ENCODE measurements at places on chromosomes 1 and 21.

GRCh38 chr1:179925922-179926849 lies 28.4 kb upstream of the CEP350 start:
- no peak for DNase-seq

GRCh38 chr1:241356187-241356518 lies 852 bp downstream of the RGS7 start:
- no peak for DNase-seq

DNA sequence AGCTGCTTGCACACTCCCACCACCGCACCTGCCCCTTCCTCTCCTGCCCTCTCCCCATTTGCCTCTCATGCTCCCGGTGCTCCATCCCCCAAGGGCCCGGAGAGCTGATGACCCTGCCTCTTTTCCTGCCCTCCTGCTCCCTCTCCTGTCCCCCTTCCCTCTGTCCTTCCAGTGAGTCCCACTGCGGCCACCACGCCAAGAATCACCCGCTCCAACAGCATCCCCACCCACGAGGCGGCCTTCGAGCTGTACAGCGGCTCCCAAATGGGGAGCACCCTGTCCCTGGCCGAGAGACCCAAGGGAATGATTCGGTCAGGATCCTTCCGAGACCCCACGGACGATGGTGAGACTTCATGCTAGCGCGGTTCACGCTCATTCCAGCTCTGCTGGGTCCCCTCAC lies 40.7 kb upstream of the IPO9 start:
- DNase-seq, result no peak

GRCh38 chr1:92948071-92948470 lies 13.2 kb downstream of the DIPK1A start:
- DNase-seq, result no peak

DNA sequence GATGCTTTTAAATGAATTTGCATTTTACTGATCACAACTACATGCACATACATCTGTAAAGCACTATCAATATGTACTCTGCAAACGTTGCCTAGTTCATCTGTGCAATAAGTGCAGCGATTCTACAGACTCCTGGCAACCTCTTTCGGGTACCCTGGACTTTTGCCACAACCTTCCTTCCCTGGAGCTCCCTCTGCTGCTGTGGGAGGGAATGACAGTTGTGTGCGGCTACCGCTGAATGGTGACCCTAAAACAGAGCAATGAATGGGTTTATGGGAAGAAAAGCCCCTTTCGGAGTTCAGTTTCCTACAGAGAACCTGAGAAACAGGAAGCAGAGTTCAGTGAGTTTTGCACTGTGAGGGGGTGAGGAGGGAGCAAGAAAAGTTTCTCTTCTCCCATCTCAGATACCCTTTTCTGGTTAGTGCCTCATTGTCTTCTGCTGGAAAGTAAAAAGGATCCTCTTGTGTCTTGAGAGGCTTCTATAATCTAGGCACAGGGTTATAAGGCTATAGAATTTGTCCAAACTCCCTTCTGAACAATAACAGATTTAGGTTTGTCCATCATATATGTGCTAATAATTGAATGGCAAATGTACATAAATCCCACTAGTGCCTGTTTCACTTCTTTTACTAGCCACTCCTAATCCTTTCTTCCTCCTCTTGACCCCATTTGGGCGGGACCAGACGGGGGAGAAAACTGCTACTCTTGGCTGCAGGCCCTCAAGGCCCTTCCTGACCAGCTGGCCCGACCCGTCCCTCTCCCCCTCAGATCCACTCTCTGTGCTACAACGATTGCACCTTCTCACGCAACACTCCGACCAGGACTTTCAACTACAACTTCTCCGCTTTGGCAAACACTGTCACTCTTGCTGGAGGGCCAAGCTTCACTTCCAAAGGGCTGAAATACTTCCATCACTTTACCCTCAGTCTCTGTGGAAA lies 19.8 kb upstream of the SARS1 start:
- no peak for DNase-seq

- no peak for DNase-seq
Observed at GRCh38 chr1:100736746-100737145, 17.2 kb downstream of the VCAM1 start.

- no peak for DNase-seq
Observed at GRCh38 chr1:182299728-182300616, 91.6 kb downstream of the GLUL start.

- peak; percentile 75 for DNase-seq
Observed at GRCh38 chr1:17233675-17234320, 15.1 kb upstream of the PADI3 start.

DNA sequence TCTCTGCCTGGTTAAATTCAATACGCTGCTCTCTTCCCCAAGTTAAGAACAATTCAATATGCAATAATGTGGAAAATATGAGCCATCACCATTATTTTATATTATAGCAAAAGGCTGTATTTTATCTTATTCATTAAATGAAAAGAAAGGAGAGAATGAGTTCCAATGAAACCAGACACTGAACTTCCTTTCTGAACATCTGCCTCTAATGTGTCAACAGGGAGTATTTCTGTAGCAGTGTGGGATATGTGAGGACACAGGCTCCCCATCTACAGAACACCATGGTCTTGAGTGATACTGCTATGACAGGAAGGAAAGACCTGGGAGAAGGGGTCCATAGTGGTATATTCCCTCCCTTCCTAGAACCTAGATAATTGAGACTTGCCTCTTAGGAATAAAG lies 46.3 kb downstream of the CASQ2 start:
- no peak for DNase-seq

DNA sequence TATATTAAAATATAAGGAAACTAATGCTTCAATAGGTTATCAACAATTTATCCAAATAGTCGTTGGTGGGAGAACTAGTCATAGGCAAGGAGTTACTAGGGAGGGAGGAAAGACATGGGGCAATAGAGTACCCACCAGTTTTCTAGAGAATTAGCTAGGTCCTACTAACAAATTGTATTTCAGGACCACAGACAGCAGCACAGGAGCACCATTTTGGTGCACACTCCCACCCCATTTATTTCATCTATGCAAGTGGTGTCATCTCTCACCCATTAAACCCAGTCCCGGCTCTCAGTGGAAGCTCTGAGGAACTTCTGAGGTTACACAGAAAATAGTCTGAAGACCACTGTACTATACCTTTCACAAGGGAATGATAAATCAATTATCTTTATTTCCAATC lies 89.0 kb upstream of the BCAR3 start:
- no peak for DNase-seq

- DNase-seq, result no peak
Observed at GRCh38 chr1:200369131-200369530, 40.7 kb downstream of the ZNF281 start.

DNA sequence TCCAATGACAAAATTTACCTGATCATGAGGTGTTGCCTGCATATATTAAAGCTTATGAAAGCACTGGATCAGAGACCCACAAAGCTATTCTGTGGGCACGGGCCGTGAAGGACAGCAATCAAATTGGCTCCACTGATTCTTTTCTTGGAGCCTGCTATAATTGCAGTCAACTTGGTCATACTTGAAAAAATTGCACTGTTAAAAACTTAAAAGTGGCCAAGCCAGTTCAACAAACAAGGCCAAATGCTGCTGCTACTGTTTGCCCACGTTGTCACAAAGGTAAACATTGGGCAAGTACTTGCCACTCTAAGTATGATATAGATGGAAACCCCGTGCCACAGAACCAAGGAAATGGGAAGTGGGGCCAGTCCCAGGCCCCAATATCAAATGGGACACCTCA lies 37.8 kb downstream of the CYP4A11 start:
- no peak for DNase-seq

DNA sequence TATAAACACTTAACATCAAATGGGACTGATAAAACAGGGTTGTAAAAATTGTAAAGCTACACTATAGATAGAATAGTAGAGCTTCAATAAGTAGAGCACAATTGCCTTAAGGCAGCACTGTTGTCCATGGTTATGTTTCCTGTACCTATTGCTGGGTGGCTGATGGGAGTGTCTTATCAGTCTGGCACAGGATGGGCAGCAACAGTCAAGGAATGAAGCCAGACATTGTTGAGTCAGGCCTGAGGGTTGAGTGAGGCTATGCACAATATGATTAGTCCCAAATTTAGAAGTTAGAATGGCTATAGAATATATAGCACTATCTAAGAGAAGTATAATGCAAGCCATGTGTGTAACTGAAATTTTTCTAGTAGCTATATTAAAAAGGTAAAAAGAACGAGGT lies 25.0 kb upstream of the CD1D start:
- no peak for DNase-seq

DNA sequence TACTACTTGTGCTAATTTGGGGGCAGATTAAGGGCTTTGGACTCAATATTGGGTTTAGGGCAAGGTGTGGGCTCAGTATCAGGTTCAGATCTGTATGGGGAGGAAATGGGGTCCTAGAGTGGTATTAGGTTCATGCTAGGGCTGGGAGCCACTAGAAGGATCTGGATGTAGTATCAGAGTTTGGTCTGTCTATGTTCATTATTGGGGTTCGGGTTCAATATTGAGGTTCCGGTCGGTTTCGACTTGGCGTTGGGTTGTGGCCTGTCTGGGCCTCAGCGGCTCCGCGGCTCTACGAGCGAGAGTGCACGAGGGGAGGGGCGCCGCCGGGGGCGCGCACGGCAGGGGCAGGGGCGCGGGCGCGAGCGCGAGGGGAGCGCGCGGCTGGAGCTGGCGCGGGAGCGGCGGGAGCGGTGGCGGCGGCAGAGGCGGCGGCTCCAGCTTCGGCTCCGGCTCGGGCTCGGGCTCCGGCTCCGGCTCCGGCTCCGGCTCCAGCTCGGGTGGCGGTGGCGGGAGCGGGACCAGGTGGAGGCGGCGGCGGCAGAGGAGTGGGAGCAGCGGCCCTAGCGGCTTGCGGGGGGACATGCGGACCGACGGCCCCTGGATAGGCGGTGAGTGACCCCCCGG lies at the start of gene PTPRF:
PTPRF (plus strand) TSS at position 401 of the 624 bp plus-strand sequence. CDS start 14,193 bp downstream, outside the sequence.
- DNase-seq, result peak; percentile 35

GRCh38 chr1:195946500-195946899 lies 661.7 kb downstream of the KCNT2 start:
- DNase-seq, result no peak

GRCh38 chr1:8676813-8677212 lies 140.6 kb downstream of the RERE start:
- no peak for DNase-seq

GRCh38 chr1:153536012-153536670 lies 350 bp upstream of the S100A6 start:
- peak; percentile 53 for DNase-seq

- no peak for DNase-seq
Observed at GRCh38 chr1:46575300-46575699, 23.9 kb upstream of the KNCN start.

GRCh38 chr1:65027666-65028358 lies 61.5 kb upstream of the JAK1 start:
- DNase-seq, result no peak

GRCh38 chr1:76955652-76956051 lies 88.4 kb downstream of the ST6GALNAC5 start:
- no peak for DNase-seq

GRCh38 chr1:158534496-158534895 lies 19.7 kb downstream of the OR6Y1 start:
- no peak for DNase-seq

DNA sequence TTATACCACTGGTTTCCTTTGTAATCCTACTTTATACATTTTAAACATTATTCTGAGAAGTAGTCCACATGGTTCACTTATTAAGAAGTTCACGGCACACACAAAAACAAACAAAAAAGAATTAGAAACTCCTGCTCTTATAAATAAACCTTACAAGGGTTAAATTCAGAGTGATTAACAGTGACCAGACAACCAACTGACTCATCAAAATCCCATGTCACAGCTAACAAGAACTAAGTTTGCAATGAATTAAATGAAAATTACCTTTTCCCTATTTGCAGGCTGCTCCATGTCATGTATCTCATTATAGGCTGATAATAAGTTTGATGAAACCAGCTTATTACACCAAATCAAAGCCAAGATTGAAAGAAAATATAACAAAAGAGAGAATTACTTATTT lies 77.5 kb downstream of the PUM1 start:
- DNase-seq, result no peak

DNA sequence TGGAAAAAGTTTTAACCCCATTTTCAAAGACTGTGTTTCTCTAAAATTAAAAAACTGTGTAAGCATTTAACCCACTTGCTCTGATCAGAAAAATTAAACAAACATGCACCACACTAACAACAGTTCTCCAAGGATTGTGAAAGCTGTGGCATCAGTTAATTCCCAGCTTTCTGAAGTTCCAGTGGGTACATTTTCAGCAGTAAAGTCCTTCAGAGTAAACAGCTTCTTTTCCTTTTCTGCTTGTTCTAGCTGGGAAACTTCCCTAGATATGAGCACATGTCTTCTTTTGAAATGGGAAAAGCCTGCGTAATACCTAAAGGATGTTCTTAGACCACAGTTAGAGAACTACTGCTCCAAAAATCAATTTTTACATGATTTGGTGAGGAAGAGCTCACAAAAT lies 11.1 kb downstream of the PRRX1 start:
- DNase-seq, result no peak

DNA sequence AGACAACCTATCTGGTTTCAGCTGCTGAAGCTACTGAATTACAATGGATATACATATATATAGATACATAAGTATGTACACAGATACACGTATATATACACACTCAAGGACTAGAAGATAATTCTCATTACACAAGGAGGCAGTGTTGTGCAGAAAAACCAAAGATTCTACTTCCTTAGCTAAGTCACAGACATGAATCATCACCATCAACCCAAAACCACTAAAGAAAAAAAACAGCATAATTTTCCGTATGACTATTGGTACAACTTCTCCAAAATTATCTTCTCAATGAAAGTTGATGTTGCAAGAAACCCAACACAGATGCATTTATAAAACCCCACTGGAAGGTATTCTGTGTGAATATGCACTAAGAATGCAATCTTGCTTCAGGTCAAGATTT lies 36.8 kb upstream of the RPF1 start:
- DNase-seq, result peak; percentile 46

DNA sequence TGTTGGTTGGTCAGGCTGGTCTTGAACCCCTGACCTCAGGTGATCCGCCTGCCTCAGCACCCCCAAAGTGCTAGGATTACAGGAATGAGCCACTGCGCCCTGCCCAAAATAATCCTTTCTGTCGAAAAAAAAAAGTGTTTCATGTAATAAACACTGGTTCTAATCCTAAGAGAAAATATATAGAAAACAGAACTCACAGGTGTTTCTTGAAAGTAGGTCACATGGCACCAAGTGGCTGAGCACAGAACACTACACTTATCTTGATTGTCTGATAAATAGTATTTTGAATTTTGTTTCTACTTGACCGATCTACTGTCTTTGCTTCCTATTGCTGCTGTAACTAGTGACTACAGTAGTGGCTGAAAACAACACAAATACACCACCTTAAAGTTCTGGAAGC lies 87.6 kb upstream of the SOD1 start:
- no peak for DNase-seq

DNA sequence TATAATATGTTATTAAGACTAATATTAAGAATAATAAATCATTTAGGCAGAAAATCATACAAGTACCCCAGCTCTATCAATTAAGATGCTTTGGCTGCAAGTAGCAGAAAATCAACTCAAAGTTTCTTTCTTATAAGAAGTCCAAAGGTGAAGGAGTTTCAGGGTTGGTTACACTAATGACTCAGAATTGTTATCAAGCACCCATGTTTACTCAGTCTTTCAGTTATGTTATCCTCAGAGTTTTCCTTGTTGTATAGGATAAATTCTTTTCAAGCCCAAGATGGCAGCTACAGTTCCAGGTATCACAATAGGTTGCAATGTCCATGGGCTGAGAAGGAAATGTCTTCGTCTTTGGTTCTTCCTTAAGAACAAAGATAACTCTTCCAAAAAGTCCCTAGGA lies 163.6 kb downstream of the TNFSF18 start:
- no peak for DNase-seq

Measured in SW 1271 (cell line).